ENCODE measurements at places on chromosomes 6 and 20.
A peak's percentile ranks its signal among the peaks of the same experiment; 100 is the strongest.

GRCh38 chr6:37985355-37985754, 165.8 kb downstream of the ZFAND3 start:
- DNase-seq = no peak

DNA sequence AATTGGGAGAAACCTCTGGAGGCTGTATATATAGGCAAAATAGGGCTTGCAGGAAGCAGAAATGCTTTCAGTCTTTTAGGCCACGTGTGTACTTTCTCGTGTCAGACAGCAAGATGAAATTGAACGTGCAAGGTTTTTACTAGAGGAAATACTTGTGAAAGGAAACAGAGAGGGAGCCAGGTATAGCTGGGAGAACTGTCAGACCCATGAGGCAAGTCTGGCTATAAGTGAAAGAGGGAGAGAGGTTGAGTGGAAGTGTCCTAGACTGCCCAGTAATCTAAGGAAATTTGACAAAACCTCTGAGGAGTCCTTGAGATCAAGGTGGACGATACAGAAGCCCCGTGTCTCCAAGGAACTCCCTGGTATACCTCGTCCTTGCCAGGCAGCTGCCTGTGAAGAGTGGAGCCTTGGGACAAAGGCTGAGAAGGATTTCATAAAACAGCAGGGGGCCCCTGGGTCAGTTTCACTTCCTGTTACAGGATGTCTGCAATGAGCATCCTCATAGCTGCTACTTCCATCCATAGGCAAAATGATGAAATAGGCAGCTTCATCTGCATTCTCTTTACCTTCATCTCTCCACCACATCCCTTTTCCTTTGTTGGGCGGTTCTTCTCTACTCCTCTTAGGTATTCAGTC, 114.4 kb upstream of the MAP3K7 start:
- DNase-seq = no peak

GRCh38 chr6:40148882-40149573, 214.8 kb upstream of the MOCS1 start:
- no peak for DNase-seq

- DNase-seq = no peak
Measured at GRCh38 chr6:40457261-40457660, 129.9 kb downstream of the LRFN2 start.

DNA sequence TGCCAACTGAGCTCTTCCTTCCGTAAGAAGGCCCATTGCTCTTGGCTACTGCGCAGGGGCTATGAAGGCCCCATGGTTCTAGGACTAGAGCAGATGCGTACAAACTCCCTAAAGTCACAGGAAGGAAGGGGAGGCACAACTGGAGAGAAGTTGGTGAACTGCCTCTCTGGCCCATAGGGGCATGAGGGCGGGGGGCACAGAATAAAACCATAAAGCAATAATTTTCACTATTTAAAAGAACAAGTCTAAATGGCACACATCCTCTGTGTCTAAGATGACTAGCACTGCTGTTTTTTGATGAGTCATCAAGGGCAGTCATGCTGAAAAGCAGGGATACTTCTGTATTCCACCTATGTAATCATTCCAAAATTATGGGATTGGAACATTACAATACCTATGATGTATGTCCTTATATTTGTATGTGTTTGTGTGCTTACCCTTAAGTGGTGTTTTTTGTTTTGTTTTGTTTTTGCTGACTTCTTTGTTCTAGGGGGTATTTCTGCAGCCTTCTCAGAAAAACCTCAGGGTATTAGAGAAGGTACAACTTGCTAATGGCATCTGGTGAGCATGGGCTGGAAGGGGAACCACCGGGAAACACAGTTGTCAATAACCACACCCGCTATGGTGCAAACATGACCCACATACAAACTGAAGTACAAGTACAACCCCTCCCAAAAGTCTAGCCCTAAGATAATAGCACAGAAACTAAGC, 36.9 kb downstream of the B4GALT5 start:
- DNase-seq = peak; percentile 88

DNA sequence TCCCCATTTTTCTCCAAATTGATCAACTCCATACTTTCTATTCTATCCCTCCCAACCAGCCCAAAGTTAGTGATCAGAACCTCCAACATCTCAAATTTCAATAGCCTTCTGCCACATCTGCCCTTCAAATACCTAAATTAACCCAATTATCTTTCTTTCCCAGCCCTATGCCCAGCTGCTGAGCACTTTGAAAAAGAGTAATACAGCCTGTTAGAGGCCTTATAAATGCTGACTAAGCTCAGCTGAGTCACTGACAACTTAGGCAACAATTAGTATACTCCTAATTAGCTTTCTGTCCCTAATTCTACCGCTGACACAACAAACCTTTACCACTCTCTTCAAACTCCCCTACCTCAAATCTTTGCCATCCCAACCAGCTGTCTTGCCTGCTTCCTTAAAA, 23.5 kb downstream of the RUNX2 start:
- DNase-seq = no peak

DNA sequence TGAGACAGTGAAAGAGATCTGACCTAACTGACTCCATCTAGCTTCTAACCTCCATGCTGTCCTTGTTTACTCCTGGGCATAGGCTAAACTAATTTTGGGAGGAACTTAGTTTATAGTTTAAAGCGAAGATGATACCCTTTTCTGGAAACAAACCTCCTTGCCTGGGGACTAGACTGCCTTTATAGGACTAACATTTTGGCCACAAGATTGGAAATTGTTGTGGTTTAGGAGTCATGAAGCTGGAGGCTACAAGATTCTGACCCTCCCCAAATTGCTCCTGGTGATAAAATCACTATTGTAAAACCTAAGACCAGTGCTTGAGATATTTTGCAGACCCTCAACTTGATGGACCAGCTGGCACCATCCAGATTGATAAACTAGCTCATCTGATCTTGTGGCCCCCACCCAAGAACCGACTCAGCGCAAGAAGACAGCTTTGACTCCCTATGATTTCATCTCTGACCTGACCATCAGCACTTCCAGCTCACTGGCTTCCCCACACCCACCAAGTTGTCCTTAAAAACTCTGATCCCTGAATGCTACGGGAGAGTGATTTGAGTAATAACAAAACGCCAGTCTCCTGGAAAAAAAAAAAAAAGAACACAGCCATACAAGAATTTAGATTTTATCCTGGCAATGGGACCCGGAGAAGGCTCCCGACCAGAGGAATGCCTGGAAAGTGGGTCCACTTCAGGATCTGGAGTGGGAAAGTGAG, 63.0 kb downstream of the ABHD12 start:
- no peak for DNase-seq

GRCh38 chr20:49916146-49917002, 1.0 kb upstream of the SPATA2 start:
- DNase-seq = no peak
